Suppressor macrophage treated with lipopolysaccharide for 1 hour (primary cell): ENCODE measurements at places on chromosomes 16 and 17.

- peak; percentile 77 for DNase-seq
Observed at GRCh38 chr16:66357523-66357928, 9.0 kb upstream of the CDH5 start.

GRCh38 chr17:76789235-76789788, 51.4 kb downstream of the MFSD11 start:
- no peak for DNase-seq

DNA sequence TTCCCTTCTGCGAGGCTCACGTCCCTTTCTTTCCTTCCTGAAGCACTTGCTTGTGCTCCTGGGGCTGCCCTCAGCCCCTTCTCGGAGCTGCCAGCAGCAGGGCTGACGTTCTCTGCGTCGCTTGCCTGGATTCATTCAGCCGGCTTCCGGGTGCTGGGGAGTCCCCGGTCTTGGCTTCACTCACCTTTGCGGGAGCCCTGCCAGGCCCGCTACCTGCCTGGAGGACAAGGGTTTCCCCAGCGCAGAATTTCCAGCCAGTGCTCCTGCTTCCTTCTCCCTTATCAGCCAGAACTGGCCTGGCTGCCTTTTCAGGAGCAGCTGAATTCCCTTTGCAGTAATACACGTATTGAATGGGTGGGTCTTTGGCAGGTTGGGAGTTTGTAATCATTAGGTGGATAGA, 22.1 kb upstream of the IL17C start:
- no peak for DNase-seq

GRCh38 chr17:8163978-8164814, 1.4 kb upstream of the VAMP2 start:
- DNase-seq, result peak; percentile 87

GRCh38 chr16:30340621-30341020, 14.5 kb downstream of the CD2BP2 start:
- DNase-seq, result no peak

GRCh38 chr17:41865596-41865893, 322 bp upstream of the KLHL11 start:
- DNase-seq, result no peak

GRCh38 chr17:48333034-48333530, 96.9 kb downstream of the SKAP1 start:
- peak; percentile 19 for DNase-seq

GRCh38 chr16:52203096-52203495, 343.8 kb downstream of the TOX3 start:
- DNase-seq, result no peak

DNA sequence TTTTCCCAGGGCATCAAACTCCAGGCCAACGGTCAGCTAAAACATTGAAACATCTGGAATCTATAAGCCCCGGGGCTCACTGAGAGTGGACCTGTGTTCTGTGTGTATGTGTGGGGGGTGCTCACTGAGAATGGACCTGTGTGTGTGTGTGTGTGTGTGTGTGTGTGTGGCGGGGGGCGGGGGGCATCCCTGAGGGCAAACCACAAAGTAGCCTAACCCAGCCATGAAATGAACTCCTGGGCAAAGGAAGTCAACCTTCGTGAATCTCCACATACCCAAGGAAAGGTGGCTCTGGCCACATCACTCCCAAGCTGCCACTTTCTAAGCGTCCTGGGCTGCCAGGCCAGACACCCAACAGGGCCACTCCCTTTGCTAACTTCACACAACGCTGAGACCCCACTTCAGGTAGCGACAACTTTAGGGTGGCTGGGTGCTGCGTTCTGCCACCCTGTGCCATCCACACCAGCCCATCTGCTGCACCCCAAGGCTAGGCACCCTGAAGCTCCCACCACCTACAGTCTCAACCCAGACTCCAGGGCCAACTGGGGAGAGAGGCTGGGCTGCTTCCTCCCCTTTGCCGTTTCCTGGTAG, 1.6 kb downstream of the MAFG start:
- no peak for DNase-seq

DNA sequence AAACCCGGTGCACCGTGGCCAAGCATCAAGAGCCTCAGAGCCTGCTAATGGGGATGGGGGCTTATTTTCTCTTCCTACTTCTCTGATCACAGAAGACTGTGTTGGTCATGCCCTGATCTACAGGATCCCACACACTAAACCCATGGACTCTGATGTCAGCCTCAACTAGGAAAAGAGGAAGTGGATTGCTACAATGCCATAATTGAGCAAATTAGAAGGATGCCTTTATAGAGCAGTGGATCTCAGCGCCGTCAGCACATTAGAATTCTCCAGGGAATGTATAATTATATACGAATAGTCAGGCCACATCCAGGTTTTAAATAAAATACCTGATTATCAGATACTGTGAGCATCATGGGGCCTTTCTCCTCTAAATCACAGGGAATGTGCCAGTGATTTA, 64.8 kb downstream of the VAT1L start:
- DNase-seq, result peak; percentile 53

- no peak for DNase-seq
Observed at GRCh38 chr16:71568551-71568950, 8.3 kb downstream of the TAT start.
